ENCODE measurements at places on chromosomes 6 and 20.

GRCh38 chr20:2508631-2509467 lies at the start of gene ZNF343:
Gene ZNF343 (minus strand): TSS chr20:2508915. CDS start chr20:2493895, 15,020 bp downstream.
- DNase-seq, result peak; percentile 81

GRCh38 chr6:140929121-140929520 lies 1203.6 kb upstream of the GJE1 start:
- no peak for DNase-seq

GRCh38 chr20:60064554-60065196 lies 106.5 kb downstream of the CDH26 start:
- no peak for DNase-seq

GRCh38 chr6:119240257-119241110 lies 109.1 kb downstream of the MAN1A1 start:
- DNase-seq, result peak; percentile 2

GRCh38 chr6:107114213-107114925 lies 946 bp downstream of the BEND3 start:
- peak; percentile 85 for DNase-seq

- no peak for DNase-seq
These were observed 181.2 kb downstream of the DTNBP1 start for GRCh38 chr6:15481390-15482291.

DNA sequence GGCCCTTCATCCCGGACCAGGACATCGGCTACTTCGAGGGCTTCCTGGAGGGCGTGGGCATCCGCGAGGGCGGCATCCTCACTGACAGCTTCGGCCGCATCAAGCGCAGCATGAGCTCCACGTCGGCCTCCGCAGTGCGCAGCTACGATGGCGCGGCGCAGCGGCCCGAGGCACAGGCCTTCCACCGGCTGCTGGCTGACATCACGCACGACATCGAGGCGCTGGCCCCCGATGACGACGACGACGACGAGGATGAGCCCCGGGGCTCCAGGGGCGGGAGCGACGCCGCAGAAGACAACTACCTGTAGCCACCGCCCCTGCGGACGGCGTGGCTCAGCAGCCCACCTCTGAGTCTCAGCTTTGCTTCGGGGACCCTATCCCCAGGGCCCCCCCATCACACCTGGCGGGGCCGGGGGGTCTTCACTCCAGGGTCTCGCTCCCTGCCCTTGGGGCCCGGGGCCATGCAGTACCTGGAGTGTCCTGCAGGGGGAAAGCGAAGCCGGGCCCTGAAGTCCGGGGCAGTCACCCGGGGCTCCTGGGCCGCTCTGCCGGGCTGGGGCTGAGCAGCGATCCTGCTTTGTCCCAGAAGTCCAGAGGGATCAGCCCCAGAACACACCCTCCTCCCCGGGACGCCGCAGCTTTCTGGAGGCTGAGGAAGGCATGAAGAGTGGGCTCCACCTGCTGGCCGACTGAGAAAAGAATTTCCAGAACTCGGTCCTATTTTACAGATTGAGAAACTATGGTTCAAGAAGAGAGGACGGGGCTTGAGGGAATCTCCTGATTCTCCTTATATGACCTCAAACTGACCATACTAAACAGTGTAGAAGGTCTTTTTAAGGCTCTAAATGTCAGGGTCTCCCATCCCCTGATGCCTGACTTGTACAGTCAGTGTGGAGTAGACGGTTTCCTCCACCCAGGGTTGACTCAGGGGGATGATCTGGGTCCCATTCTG lies 20.8 kb upstream of the HCK start:
- peak; percentile 88 for DNase-seq

DNA sequence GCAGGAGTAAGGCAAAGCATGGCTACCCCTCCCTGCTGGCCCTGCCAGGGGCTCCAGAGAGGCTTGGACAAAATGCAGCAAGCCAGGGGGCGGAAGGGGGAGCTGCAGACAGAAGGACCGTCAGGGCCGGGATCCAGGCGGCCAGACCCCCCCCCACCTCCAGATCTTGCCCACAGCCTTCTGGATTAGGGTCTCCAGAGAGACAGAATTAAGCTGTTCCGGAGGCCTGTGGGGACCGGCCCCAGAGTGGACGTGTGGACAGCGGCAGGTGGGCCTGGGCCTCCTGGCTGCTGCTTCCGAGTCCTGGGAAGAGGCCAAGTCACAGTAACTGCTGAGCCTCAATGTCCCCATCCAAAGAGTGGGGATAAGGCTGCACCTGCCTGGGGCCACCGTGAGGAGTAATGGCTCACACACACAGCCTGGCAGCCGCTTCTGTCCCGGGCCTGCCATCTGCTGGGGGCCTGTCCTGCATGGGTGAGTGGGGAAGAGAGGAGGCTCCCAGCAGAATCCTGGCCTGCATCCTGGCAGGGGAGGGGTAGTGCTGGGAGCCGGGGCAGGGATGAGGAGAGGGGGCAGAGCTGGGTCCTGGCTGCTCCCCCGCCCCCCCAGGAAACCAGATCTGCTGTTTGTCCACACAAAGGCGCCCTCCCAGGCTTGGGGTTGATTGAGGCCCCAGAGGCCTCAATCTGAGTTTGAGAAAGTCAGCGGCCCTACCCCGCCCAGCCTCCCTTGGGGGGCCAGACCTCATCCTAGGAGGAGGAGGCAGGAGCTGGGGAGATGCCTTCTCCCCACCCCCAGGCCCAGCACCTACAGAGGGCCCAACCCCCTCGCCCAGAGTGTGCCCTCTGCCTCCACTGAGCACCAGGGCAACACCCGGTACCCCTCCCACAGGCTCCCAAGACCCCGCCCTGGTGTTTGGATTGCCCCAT lies 3.9 kb downstream of the LAMA5 start:
- DNase-seq, result peak; percentile 59

GRCh38 chr6:37585523-37585905 lies 85.8 kb upstream of the CCDC167 start:
- DNase-seq, result no peak

GRCh38 chr6:47710295-47710694 lies 11.9 kb downstream of the ADGRF4 start:
- no peak for DNase-seq

DNA sequence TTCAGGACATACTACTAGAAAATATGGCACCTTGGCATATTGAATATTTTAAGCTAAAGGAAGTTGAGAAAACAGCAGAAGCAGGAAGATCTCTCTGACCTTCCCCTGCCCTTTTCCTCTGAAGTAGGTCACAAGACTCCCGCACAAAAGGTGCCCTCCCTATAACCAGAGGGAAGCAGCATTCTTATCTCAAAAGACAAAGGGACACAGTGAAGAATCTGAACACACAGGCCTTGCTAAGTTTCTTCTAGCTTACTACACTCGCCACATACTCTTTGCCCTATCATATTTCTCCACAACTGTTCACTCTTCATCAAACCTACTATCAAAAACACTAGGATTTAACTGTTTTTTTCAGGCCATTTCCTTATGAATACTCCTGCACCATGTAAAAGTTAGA lies 151.2 kb downstream of the ELOVL4 start:
- no peak for DNase-seq

GRCh38 chr6:160337991-160338390 lies 10.2 kb upstream of the SLC22A3 start:
- no peak for DNase-seq

- no peak for DNase-seq
These were observed 116.2 kb upstream of the SNX9 start for GRCh38 chr6:157706883-157707282.

DNA sequence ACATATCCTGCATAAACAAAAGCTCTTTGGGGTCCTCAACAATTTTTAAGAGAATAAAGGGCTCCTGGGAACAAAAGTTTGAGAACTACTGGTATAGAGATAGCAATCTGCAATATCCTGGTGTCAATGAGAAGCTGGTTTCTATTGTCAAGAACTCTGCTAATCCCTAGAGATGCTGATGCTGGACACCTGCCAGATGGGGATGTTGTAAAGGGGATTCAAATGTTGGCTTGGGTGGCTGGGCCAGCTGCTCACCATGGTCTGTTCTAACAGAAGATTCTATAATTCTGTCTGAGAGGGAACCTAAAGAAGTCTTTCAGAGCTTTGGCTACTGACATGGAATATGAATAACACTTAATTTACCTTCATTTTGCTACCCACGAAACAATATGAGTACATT lies 137.8 kb downstream of the BTBD9 start:
- DNase-seq, result no peak

GRCh38 chr6:113651920-113652319 lies 205.2 kb upstream of the MARCKS start:
- no peak for DNase-seq

- no peak for DNase-seq
These were observed 152.3 kb upstream of the BEND6 start for GRCh38 chr6:56802584-56802983.

- no peak for DNase-seq
These were observed 103.3 kb upstream of the BACH2 start for GRCh38 chr6:90399970-90400369.

DNA sequence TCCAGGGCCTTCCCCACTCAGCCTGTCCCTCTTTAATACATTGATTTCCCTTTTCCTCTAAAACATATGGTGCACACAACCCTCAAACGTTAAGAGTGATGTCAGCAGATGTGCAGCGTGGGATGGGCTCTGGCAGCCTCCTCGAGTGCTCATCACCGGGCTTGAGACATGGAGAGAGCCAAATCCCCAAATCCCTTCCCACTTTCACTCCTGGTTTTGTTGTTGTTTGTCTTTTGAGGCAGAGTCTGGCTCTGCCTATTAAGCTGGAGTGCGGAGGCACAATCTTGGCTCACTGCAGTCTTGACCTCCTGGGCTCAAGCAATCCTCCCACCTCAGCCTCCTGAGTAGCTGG lies 5.8 kb upstream of the PLTP start:
- no peak for DNase-seq

DNA sequence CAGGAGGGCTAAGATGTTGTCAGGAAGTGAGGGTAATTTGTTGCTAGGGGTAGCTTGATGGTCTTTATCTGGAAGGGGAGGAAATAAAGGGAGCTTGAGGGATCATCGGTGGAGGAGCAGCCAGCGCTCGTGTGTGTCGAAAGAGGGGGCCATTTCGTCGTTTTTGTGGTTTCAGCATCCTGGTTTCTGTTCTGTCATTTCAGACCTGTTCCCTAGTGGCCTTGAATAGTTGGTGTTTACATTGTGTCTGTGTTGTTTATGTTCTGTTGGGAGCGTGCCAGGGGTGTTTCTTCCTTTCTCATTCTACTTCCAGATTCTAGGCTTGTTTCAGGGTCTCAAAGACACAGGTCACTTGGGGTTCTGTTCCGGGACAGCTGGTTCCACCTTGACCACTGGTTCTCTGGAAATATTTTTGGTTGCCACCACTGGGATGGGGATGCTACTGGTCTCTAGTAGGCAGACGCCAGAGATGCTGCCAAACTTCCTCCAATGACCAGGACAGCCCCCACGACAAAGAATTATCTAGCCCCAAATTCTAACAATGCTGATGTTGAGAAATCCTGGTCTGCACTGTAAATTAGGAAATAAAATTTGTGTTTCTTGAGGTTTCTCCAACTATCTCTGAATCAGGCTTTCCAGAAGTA lies 113.9 kb upstream of the NAA20 start:
- no peak for DNase-seq

- DNase-seq, result no peak
These were observed 16.7 kb upstream of the NEDD9 start for GRCh38 chr6:11248974-11249761.

GRCh38 chr20:4949833-4950178 lies 51.5 kb downstream of the SLC23A2 start:
- peak; percentile 43 for DNase-seq

GRCh38 chr20:9332791-9333479 lies 181.5 kb upstream of the LAMP5 start:
- DNase-seq, result no peak

- DNase-seq, result no peak
These were observed 156.2 kb downstream of the BCAS1 start for GRCh38 chr20:53914091-53914780.

- DNase-seq, result no peak
These were observed 81.5 kb downstream of the ADGRB3 start for GRCh38 chr6:68716620-68717019.

GRCh38 chr6:32086661-32087573 lies 22.2 kb downstream of the TNXB start:
- DNase-seq, result peak; percentile 73

- DNase-seq, result no peak
These were observed 24.5 kb downstream of the ACSS1 start for GRCh38 chr20:25033265-25033923.

DNA sequence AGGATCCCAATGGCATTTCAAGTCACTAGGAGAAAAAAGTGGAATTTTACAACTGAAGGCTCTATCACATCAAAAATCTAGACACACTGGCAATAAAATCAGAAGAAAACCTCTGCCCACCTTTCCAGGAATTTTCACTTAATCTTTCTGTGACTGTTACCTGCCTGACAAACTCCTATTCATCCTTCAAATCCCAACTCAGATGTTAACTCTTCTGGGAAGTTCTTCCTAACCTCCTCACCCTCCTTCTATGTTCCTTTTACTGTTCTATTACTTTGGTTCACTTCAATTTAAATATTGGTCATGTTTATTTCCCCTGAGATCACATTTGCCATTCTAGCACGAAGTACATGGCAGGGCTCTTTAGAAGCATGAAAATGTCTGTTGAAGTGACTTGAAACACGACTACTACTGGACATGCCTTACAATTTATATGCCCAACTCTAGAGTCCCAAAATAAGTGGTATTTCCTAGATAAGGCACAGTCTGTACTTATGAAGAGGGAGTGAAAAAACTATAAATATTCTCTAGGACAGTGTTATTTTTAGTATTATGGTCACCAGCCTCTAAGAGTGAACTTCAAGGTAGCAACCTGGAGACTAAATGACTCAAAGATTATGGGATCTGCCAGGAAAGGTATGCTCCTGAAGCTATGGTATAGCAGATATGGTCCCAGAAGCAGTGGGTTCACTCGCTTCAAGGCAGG lies 17.1 kb downstream of the CHD6 start:
- DNase-seq, result no peak

DNA sequence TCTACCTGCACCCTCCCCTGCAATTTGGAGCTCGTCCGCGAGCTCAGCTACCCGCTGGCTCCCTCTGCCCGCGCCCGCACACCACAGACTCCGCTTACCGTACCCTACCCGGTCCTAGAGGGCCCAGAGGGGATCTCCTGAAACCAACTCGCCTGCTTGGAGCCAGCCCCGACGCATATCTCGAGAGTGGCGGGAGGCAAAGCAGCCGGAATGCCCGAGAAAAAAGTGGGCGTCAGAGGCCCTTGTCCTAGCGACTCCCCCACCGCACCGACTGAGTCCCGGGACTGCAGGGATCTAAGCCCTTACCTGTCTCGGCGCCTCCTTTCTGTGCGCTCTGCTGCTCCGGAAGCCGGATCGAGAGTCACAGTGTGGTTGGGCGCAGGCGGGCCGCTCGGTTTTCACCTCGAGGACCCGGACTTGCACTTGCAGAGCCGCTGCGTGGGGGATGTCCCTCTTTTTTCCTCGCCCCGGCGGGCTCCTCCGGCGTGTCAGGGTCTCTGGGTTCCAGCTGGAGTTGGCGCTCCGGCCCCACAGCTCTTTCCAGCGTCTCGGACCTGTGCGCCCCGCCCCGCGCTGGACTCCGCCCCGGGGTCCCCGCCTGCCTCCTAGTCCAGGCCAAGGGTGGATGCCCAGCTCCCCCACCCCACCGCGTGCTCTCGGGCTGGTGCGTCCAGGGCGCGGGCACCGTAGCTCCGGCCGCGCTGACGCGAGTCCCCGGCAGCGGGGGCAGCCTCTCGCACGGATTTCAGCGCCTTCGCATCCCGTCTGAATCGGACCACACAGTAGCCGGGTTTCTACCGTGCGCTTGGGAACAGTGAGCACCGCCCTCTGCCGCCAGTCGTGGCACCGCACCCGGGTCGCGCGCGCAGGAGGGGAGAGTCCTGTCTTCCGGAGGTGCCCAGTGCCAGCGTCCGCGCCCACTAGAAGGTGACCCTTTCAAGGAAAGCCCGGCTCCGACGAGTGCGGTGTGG lies at the start of gene PROKR2:
Gene PROKR2, minus strand, starts transcription at position 767 of the 971 bp plus-strand sequence. CDS start 2,585 bp downstream, outside the sequence.
- DNase-seq, result peak; percentile 32

GRCh38 chr20:49589747-49590146 lies 21.8 kb upstream of the PTGIS start:
- no peak for DNase-seq

GRCh38 chr20:3603108-3603507 lies 60.1 kb downstream of the GFRA4 start:
- DNase-seq, result no peak
